ENCODE measurements at places on chromosomes 1 and 21.

DNA sequence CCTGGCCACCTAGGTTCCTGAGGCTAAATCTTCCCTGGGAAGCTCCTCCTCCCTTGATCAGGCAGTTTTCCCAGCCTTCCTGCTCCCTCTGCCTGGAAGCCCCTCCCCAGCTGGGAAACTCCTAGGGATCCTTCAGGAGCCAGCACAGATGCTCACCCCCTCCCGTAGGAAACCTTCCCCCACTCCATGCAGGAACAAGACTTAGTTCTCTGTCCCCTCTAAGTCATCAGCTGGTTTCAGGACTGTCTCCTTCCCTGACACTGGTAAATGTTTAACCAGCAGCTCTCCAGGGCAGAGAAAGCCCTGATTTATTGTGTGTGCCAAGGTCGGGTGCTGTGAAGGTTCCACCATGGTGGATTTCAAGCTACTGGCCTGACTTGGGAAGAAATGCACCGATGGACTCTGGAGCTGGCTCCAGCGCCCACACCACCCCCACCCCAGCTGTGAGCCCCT lies 25.0 kb downstream of the TTC39A start:
- DNase-seq = no peak

DNA sequence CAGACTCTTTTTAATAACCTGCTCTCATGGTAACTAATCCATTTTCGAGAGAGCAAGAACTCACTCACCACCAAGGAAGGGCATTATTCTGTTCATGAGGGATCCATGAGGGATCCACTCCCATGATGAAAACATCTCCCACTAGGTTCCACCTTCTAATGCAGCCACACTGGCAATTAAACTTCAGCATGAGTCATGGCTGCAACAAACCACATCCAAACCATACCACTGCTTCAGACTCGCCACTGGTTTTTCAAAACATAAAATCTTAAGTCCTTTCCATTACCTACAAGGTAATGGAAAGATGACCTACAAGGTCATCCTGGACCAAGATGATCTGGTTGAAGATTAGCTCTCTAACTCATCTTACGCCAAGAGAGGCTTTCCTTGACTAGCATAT lies 405.1 kb downstream of the VAV3 start:
- no peak for DNase-seq

- no peak for DNase-seq
Measured at GRCh38 chr1:178910023-178910422, 39.1 kb upstream of the ANGPTL1 start.

DNA sequence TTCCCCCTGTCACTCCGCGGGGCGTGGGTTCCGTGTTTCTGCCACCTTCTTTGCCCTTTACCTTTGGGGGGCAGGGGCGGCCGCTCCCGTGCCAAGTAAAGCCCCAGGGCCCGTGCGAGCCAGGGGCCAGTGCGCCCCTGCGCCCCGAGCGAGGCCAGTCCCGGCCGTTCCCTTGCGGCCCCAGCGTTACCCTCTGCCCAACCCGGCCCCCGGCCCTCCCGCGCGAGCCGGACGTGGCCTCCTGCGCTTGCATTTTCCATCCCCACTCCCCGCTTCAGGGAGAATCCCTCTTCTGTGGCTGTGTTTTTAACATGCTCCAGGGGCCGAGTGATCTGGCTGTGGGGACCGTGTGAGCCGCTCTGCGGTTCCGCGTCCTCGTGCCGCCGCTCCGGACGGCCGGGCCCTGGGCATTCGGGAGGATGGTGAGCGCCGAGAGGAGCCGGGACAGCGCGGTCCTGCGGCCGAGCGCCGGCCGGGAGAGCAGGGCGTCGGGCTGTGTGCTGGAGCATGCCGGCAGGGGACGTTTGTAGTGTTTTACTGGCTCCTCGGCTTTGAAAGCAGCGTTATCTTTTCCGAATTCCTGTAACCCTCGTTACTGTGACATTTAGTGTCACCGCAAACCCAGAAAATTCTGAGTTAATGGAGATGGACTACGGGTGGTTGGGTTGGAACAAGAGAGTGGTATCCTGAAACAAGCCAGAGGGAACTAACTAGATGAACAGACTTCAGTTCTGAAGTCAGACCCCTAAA lies 1.0 kb downstream of the GALNT2 start:
- no peak for DNase-seq

GRCh38 chr1:165826565-165827267 lies 698 bp upstream of the UCK2 start:
- no peak for DNase-seq

- DNase-seq = peak; percentile 84
Measured at GRCh38 chr1:79128722-79129121, 122.2 kb upstream of the ADGRL4 start.

DNA sequence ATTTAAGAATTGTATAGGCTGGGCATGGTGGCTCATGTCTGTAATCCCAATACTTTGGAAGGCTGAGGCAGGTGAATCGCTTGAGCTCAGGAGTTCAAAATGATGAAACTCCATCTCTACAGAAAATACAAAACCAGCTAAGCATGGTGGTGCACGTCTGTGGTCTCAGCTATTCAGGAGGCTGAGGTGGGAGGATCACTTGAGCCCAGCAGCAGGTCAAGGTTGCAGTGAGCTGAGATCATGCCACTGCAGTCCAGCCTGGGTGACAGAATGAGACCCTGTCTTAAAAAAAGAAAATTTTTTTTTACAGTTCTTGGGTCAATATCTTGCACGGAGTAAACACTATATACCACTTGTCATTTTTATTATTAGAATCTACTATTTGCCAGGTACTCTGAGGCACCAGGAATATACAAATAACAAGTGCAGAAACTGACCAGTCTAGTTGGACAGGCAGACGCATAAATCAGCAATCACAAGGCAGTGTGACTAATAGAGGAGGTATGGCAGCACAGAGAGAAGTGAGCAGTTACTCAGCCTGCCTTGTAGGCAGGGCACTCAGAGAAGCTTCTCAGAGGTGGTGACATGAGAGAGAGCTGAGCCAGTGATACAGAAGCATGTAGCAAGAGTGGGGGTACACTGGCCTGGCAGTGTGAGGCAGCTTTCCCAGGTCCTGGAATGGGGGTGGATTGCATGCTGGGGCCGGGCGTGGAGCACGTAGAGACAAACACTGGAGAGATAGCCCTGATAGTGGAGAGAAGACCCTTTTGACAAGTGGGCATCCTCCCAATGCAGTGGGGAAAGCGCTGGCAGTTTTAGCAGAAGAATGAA lies 8.0 kb downstream of the PHLDA3 start:
- no peak for DNase-seq

DNA sequence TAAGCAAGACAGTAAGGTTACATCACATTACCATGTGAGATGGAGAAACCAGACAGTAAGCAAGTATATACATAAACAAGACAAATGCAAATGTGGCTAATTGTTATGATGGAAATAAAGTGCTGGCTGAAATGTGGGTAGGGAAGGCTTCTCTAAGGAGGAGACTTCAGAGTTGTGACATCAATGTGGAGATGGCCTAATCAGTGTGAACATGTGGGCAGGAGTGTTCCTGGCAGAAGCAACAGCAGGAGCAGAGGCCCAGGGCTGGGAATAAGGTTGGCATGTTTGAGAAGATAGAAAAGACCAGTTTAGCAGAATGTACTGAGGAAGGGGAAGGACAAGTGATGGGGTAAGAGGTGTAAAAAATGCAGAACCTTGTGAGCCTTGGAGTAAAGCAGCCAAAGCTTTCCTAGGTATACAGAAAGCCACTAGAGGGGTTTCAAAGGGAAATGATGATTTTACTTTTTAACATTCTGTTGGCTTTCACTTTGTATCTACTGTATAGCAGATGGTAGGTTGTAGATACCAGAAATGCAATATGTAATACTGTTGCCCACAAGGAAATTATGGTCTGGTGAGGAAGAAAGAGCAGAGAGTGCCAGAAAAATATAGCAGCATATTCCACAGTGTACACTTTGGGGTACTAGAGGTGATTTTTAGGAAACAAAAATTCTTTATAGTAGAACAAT lies 197.4 kb downstream of the FGGY start:
- peak; percentile 40 for DNase-seq

DNA sequence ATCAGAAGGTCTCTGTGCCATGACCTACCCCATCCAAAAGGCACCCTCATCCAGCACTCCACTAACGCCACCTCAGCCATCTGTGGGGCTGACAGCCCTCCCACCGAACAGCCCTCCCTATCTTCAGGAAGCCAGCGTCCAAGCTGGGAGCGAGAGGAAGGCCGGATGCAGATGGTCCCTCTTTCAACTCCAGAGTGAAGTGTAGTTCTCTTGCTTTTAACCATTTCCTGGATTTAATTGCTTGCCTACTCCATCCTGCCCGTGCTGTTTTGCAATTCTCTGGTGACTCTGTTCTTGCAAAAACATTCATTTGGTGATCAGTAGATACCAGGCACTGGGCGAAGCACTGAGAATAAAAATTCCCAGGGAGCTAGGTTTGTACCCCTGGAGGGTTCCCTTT lies 8.2 kb upstream of the DYRK1A start:
- no peak for DNase-seq

DNA sequence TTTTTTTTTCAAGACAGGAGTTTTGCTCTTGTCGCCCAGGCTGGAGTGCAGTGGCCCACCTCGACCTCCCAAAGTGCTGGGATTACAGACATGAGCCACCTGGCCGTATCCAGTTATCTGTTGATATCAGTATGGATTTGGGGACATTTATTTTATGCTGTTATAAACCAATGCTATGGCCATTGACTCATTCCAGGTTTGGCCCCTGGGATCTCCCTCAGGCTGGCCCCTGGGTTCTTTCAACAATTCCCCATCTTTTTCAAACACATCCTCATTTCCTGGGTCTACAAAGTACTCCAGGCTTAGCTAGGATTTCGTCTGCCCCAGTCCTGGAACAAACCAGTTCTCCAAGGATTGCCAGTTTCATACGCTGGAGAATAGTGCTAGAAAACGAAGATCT lies 44.1 kb downstream of the WDR4 start:
- no peak for DNase-seq

DNA sequence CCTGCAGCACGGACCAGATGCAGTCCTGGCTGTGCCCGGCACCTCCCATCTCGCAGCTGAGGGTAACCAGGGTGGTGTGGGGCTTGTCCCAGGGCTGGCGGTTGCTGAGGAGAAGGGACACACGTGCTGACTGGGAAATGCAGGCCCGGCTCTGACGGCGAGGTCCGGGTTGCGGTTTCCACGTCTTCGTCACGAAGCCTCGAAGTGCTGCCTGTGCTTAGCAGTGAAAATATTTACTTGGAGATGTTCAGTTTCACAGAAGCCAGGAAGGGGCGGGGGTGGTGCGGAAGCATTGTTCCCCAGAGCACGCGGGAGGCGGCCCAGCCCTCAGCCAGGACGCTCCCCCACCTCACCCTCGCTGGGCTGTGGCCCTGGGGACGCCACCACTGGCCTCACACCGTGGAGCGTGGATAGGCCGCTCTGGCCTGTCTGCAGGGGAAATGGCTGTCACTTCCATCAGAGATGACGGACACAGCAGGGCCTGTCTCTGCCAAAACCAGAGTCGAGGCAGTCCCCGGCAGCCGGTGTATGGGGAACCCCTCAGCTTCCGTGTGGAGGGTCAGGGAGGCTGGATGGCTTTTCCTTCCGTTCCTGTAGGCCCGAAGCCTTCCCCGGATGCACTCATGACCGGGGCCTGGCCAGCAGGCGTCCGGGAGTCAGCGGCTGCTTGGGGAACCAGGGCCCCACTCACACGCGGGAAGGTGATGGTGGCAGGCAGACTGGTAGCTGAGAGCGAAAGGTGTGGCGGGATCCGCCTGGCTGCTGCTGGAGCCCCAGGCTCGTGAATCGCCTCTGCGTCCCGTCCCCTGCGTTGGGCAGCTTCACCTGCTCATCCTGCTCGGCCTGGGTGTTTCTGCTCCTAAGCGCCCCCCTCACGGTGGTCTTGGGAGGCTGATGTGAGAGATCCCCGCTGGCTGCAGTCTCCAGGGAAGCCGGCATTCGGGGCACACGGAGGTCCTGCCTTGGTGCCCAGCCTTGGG lies 14.7 kb upstream of the POFUT2 start:
- DNase-seq = no peak

- DNase-seq = no peak
Measured at GRCh38 chr1:167095368-167095767, 1.5 kb downstream of the STYXL2 start.
